Caudate nucleus (tissue), 63 donors: ENCODE measurements at places on chromosomes 7 and 10.

GRCh38 chr10:71603150-71603549, 116.4 kb downstream of the C10orf105 start:
- DNase-seq: no peak

DNA sequence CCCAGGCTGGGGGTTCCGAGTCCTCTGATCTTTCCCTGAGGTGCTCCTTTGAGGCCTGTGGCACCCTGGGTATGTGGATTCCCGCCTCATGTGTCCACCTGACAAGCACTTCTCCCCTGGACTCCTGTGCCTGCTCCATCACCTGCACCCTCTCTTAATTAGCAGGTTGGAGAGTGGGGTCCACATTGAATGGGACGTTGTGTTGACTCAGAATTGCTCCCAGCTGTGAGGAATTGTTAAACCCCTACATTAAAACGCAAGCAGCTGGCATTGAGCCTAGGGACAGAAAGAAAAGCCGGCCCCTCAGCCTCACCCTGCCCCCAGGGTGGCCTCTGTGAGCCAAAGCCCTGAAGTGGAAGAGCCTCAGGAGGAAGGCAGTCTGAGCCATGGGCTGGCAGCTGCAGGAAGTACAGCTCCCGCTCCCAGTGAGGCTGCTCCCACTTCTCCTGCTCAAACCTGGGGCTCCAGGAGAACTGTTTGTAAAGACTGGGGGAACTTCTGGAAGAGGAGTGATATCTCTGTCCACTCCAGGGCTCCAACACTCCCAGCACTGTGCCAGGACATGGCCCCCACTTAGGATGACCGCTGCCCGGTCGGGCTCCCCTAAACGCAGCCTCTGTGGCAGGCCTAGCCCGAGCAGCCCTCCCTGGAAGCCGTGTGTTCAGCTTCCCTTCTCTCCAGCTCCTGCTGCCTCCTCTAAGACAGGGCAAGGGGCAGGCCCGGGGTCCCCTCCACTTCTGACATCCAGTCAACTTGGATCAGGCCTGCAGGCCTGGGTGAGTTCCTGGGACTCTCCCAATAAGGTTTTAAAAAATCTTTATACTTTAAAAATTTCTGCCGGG, 1.8 kb upstream of the OPN4 start:
- no peak for DNase-seq

- no peak for DNase-seq
Observed at GRCh38 chr7:64618785-64619456, 47.0 kb upstream of the ZNF107 start.

DNA sequence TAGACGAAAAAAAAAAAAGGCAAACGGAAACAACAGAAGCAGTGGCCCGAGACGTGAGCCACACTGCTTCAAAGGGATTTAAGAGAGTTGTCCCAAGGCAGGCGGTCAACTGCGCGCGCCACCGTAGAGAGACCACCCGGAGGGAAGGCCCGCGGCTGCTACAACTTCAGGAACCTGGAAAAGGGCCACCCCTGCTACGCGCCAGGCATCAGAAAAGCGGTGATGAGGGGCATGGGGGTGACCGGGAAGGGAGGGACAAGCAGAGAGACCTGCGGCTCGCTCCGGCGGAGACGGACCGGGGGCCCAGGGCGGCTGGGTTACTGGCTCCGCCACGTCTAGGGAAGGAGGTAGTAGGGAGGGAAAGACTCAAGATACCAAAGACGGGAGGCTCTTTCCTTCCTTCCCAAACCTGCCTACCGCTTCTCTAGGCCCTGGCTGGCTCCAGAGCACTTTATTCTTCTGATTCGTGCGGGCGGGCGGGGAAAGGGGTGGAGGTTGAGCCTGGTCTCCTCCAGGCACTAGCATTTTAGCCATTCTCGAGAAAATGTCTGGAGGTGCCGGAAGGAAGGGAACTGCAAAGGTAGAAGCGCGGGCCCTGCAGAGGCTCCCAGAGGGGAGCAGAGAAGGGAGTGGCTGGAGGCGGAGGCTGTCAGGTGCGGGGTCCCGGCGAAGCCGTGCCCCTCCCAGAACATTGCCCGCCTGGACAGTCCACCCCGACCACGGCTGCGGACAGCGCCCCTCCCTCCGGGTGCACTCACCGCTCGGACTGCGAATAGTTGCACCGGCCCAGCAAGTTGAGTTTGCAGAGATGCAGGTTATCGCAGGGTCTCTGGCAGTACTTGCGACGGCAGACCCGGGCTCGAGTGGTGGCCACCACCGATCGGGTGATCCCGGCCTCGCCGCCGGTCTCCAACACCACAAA, 993 bp downstream of the ZC3HAV1 start:
- no peak for DNase-seq

DNA sequence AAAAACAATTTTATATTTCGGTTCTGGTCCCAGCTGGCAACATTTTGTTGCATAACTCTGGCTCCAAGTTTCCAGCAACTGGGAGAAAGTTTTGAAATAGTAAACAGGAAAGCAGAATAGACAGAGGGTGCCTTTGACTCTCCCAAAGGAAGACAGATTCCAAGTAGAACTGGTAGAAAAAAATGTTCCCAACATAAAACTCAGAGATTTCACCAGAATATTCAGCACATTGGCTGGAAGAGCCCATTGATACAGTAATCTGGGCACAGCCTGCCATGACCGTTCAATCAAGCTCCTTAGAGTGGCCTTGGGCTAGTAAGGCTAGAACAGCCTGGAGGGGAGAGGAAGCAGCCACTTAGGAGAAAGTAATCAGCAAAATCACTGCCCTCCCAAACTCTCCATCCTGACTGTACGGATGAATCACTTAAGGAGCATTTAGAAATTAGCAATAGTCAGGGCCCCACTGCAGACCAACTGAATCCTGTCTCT, 120.4 kb downstream of the CUBN start:
- DNase-seq: no peak

GRCh38 chr7:12434012-12434642, 30.5 kb upstream of the VWDE start:
- DNase-seq: no peak

- DNase-seq: no peak
Observed at GRCh38 chr7:98685541-98685940, 68.5 kb downstream of the NPTX2 start.

GRCh38 chr10:32981760-32982159, 23.7 kb upstream of the ITGB1 start:
- no peak for DNase-seq

GRCh38 chr10:128568990-128569945, 443.0 kb upstream of the MKI67 start:
- no peak for DNase-seq

- no peak for DNase-seq
Observed at GRCh38 chr10:6269953-6270867, 67.5 kb downstream of the PFKFB3 start.

- no peak for DNase-seq
Observed at GRCh38 chr7:1508277-1508758, 4.1 kb upstream of the INTS1 start.

DNA sequence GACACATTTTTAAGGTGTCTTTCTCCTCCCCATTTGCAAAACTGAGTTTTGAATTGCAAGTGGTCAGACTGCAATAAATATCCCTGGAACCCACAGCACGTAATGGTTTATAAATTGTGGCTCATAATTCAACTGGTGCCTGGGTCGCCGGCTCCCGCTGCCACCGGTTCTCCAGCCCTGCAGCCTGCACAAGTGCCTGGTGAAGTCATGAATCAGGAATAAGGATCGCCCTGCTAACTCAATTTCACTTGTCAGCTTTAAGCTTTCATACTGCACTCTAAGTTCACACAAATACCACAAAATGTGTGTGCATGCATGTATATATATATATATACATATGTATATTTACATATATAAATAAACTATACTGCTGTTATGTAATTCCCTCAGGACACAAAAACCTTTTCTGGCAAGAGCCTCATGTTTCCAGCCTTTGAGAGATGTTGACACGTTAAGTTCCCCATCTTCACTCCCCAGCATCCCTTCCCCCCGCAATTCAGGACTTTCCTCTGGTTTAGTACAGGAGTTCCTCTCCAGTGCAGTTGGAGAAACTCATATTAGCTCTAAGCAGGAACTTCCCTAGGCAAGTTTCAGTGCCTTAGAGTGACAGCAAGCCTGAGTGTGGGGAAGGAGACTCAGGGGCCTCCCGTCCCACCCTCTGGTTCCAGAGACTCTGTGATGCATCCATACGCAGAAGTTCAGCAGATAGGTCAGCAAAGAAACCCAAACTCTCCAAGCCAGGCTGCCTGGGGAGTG, 129.2 kb upstream of the UNC5B start:
- DNase-seq: no peak

DNA sequence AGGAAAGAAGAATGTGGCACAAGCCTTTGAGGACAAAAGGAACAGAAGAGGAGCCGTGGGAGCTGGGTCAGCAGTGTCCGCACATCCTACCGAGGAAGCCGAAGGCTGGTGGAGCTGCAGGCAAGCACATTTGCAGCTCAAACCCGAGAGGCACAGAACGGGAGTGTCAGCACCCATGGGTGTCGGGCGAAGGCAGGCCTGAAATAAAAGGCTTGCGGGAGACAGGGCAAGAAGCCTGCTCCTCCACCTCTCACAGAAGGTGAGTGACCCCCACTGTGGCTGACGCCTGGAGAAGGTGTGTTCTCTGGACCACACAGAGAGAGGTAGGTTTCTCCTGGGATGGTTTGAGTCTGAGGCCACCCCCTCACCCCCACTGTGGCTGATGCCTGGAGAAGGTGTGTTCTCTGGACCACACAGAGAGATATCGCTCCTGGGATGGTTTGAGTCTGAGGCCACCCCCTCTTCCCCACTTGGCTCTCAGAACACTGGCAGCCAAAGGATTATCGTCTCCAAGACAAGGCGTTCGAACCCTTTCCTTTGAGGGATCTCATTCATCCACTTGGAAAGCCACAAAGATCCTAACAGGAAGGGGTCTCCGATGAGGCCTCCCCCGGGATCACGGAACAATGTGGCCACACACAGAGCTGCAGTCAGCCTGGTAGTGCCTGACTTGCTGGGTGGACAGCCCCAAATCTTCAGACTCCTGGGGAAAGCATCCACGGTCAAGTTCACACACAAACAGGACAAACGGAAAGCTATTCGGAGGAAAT, 21.6 kb upstream of the GTPBP4 start:
- DNase-seq: no peak

- DNase-seq: no peak
Observed at GRCh38 chr7:44912775-44913347, 27.5 kb upstream of the PURB start.

GRCh38 chr7:122166275-122166674, 22.2 kb upstream of the AASS start:
- no peak for DNase-seq

- DNase-seq: no peak
Observed at GRCh38 chr7:71237945-71238344, 106.0 kb downstream of the GALNT17 start.
